ENCODE measurements at places on chromosomes 5 and 9.

DNA sequence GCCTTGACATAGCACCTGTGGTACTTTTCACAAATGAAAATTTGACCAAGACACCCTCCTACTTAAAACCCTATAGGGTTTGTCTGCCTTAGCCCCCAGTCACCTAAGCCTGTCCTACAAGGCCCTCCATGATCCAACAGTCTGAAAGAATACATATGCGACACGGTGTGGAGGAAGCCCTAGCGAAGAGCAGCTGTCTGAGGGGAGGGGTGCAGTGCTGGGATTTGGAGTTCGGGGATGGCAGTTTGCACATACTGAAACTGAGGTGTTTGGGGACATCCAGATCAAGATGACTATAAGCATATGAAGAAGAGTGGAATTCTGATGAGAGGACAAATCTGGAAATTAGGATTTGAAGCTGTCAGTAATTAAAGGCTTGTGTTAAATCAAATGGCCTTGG, 7.2 kb upstream of the MYORG start:
- no peak for DNase-seq

DNA sequence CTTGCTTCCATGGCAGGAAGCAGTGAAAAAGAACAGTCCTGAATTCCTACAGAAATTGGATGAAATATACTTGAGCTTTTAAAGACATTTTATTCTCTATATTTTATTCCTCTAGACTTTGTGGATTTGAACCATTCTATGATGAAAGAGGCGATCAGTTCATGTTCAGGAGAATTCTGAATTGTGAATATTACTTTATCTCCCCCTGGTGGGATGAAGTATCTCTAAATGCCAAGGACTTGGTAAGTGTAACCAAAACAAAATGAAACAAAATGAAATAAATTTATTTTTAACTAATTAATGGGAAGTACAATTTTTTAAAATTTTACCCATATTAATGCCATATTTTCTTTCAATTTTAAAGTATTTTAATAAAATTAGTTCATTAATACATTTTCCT, 34.1 kb downstream of the STARD4 start:
- no peak for DNase-seq

GRCh38 chr9:122863407-122863806, 35.0 kb upstream of the PDCL start:
- DNase-seq = no peak

DNA sequence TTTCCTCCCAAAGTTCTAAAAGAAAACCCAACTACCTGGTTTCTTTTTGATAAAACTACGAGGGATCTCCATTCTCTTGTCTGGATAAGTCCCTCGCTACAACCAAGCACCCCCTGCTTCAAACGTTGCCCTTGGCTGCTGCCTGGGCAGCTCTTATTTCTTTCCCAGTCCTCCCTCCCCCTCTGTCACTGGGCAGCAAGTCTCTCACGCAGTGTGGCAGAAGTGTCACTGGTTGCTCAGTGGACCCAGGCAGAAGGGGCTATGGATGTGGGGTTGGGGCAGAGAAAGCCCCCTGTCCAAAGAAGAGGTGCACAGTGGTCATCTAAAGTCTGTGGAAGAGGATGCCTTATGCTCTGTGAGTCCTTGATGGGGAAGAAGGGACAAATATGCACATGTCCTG, 7.2 kb upstream of the SMIM32 start:
- DNase-seq = no peak

DNA sequence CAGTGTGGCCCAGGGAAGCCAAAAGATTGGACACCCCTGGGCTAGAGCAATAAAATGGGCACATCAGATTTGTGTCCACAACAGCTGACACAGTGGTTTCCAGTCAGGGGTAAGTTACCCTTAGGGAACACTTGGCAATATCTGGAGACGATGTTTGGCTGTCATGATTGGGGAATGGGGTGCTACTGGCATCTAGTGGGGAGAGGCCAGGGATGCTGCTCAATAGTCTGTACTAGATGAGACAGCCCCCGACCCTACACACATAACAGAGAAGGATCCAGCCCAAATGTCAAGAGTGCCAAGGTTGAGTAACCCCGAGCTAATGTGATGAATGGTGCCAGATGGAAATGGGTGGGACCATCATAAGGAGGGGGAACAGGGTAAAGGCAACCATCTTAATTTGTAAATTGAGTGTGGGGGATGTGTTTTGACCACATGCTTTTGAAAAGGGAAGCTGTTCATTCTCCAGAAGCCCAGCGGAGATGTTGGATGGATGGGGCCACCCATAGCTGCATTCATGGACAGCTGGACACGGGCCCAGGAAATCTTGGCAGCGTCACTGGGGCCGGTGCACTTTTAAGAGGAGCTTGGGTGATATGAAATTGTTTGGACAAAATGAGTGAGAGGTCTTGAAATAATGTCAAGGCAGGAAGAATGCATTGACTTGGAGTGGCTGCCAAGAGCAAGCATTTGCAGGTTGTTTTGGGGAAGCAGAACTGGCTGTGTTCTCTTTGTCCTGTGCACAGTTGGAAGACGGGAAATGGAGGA, 33.4 kb downstream of the SYK start:
- no peak for DNase-seq

- DNase-seq = no peak
Measured at GRCh38 chr9:127131871-127132270, 9.4 kb upstream of the ANGPTL2 start.

GRCh38 chr9:107169796-107170195, 113.3 kb upstream of the RAD23B start:
- DNase-seq = no peak

DNA sequence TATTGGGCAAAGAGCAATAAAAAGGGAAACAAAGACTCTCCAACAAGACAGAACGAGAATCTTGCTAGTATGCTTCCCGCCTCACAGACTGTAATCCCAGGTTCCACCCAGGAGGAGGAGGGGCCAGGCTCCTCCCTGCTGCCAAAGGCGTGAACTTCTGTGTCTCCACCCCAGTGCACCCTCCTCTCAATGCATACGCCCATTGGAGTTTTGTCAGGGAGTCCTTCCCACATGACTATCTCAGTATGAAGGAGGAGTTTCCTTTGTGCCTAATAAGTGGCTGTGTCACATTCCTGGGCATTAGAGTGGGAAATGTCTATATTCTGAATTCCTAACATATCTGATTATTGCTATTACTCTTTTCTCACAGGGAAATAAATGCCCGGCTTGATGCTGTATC, 106.4 kb upstream of the DHFR start:
- no peak for DNase-seq

DNA sequence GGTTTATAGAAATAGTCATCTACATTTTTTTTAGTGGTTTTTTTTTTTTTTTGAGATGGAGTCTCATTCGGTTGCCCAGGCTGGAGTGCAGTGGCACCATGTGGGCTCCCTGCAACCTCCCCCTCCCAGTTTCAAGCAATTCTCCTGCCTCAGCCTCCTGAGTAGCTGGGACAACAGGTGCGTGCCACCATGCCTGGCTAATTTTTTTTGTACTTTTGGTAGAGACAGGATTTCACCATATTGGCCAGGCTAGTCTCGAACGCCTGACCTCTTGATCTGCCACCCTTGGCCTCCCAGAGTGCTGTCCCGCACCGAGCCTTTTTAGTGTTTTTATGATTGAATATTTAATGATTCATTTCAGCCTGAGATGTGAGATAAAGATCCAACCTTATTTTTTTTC, 27.3 kb downstream of the ANKRD33B start:
- no peak for DNase-seq

GRCh38 chr5:28903643-28904042, 1865.3 kb upstream of the CDH9 start:
- no peak for DNase-seq

- DNase-seq = no peak
Measured at GRCh38 chr5:64518793-64519192, 13.0 kb downstream of the RGS7BP start.

DNA sequence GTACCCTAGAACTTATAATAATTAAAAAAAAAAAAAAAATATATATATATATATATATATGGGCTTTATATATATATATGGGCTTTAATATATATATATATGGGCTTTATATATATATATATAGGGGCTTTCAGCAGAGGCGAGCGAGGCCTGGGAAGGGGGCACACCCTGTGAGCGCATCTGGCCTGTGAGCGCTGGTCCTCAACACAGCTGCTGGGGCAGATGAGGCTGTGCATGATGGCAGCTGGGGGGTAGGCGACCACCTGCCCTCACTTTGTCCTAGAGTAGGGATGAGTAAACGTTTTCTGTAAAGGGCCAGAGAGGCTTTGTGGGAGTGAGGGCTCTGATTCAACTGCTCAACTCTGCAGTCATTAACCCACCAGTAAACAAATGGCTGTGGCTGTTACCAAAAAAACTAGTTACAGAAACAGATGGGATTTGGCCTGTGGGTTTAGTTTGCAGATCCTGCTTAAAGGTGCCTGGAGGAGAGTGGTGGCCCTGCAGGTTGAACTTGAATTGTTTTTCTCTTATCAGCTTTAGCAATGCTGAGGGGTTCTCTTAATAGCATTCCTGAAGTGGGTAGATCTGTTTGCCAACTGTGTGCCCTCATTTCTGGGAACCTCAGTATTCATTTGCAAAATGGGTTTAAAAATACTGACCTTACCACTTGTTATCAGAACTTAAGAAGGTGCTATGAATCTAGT, 88.1 kb upstream of the EPB41L4B start:
- DNase-seq = no peak

GRCh38 chr5:116575326-116576052, 866 bp upstream of the SEMA6A start:
- DNase-seq = no peak

DNA sequence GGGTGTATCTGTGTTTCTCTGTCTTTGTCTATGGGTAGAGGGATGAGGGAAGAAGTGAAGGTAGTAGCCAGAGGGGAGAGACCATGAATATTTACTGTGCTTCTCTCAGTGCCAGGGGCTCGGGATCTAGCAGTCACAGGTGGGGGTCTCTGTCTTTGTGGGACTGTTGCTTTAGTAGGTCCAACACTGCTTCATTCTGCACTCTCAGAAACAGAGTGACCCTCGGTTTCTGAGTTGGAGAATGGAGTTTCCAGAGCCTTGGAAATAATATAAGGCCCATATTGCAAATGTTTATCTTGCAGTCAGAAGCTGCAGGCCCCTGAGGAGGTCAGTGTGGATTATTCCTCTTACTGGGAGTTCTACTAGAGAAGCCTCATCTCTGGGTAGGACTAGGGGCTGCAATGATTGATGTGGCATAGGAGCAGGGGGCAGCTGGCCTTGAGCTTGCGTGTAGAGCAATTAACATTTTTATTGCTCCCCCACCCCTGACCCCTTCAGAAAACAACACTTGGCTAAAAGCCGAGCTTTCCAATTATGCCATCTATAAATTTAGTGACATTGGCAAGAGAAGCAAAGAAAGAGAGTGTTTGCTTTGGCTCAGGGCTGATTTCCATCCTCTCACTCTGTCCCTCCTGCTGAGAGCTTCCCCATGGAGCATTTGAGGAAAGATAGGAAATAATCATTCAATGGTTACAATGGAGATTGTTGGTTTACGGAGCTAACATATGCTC, 55.0 kb upstream of the TRPC7 start:
- DNase-seq = no peak

DNA sequence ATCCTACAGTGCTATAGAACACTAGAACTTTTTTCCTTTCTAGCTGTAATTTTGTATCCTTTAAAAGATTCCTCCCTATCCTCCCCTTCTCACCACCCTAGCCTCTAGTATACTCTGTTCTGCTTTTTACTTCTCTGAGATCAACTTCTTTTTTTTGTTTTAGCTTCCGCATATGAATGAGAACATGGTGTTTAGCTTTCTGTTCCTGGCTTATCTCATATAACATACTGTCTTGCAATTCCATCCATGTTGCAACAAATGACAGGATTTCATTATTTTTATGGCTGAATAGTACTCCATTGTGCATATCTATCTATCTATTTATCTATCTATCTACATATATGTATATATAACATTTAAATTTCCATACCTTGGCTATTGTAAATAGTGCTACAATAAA, 126.0 kb upstream of the MAN2A1 start:
- DNase-seq = no peak

GRCh38 chr5:67880511-67880805, 335.1 kb upstream of the PIK3R1 start:
- no peak for DNase-seq

- DNase-seq = no peak
Measured at GRCh38 chr9:30058463-30058862, 2326.0 kb upstream of the ACO1 start.

DNA sequence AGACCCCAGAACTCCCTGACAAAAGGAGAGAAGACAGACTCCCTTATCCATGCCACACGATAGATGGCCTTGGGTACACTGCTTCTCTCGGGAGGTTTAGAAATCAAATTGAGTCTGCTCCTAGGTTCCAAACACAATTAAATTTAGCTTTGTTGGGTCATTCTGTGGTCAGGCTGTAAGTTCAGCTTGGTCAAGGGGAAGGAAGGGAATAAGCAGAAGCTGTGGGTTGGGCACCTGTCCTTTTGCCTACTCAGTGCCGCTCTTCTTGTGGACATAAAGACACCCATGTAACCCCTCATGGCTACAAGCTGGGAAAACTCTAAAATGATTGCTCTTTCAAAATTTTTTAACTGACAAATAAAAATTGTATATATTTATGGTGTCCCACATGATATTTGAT, 19.1 kb upstream of the AK3 start:
- DNase-seq = no peak

DNA sequence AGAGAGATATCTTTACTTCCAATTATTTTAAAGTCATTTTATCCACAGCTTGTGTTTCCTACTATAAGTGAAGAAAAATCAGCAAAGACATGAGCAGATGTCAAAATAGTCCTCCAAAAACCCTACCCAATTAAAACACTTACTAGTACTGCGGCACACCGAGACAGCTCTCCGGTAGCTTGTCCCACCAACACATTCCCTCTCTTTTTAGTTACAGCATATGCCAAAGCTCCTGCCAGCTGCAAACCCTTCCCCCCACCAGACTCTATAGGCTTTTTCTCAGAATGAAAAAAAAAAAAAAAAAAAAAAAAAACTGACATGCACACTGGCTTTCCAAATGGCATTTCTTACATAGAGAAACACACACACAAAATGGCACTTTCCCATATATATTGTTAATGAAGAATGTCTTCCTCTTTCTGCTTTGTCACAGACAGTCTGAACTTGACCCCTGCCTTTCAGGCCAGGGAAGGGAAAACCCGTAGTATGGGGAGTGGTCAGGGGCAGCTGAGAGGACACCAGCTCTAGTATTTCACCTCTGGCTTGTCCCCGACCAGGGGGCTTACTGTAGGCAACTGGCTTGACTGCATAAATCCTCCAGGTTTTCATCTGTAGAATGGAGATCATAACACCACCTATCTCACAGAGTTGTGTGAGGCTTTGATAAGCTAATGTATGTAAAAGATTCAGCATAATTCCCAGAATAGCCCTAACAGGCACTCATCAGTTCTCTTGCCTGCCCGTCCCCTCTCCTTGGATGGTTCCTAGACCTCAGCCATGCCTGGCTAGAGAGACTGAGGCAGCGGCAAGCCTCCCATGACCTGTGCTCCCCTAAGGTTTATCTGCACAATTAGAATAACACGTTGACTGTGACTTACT, 233.6 kb downstream of the CRB2 start:
- no peak for DNase-seq

GRCh38 chr5:95177456-95177855, 107.4 kb downstream of the MCTP1 start:
- no peak for DNase-seq

GRCh38 chr5:153661897-153662296, 171.4 kb downstream of the GRIA1 start:
- DNase-seq = no peak
